PC-9 (cell line): ENCODE measurements at places on chromosomes 1 and 21. TPM values are rescaled to one million over a fixed set of nuclear protein-coding genes. Genes with fewer than 3 reads are reported as not detected.

DNA sequence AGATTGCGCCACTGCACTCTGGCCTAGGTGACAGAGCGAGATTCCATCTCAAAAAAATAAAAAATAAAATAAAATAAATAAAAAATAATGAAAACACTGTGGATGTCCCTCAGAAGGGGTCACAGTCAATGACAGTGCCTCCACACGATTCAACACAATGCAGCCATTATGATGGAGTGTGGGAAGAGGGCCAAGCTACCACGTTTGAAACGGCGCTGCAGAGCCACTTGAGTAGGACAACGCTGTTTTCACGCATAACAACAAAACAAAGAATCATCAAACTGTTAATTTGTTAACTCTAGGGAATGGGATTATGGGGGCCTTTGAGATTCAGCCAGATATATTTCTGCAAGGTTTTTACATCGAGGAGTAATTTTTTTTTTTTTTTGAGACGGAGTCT is 36.5 kb downstream of the NKAIN1 start:
- DNase-seq, result no peak
- H3K27ac ChIP-seq, result no peak overlapping the region
- H3K27me3 ChIP-seq, result no peaks in the 10 kb centered on the region
- H3K36me3 ChIP-seq, result no peaks in the 10 kb centered on the region
- no peak overlapping the region for H3K4me3 ChIP-seq

GRCh38 chr1:160577671-160578070 is 1.6 kb downstream of the CD84 start:
- H3K4me3 ChIP-seq, result no peak overlapping the region
- no peak for DNase-seq
- peaks cover 10% of the 10 kb centered on the region; the same call in 1 of the 2 replicates for H3K27me3 ChIP-seq
- no peak overlapping the region for H3K27ac ChIP-seq
- H3K36me3 ChIP-seq, result no peaks in the 10 kb centered on the region

DNA sequence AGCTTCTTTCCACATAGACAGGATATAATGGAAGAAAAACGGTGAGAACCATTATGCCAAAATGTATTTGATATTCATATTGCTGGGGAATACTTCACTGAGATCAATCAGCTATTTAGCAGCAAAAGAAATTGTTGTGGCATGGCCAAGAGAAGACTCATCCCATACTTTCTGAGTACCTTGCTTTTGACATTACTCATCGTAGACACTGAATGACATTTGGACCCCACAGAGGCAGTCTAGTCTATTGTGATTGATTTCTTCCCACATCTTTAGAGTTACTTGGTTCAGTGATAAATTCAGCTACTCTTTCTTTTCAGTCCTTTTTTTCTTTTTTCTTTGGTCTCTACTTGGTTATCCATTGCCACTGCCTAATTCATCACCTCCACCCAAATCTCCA is 22.1 kb downstream of the ATP1B1 start:
- DNase-seq, result no peak
- H3K27me3 ChIP-seq, result no peaks in the 10 kb centered on the region
- H3K36me3 ChIP-seq, result peaks cover 73% of the 10 kb centered on the region
- no peak overlapping the region for H3K27ac ChIP-seq

- no peaks in the 10 kb centered on the region for H3K36me3 ChIP-seq
- peak; percentile 79 for DNase-seq
- H3K4me3 ChIP-seq, result no peak overlapping the region
- no peak overlapping the region for H3K27ac ChIP-seq
- H3K4me1 ChIP-seq, result peaks cover 28% of the 10 kb centered on the region
Observed at GRCh38 chr1:167601442-167602383, 28.3 kb upstream of the RCSD1 start.

GRCh38 chr1:222171005-222171404 is 376.9 kb downstream of the HHIPL2 start:
- no peaks in the 10 kb centered on the region for H3K4me1 ChIP-seq
- no peak overlapping the region for H3K27ac ChIP-seq
- DNase-seq, result peak; percentile 38

DNA sequence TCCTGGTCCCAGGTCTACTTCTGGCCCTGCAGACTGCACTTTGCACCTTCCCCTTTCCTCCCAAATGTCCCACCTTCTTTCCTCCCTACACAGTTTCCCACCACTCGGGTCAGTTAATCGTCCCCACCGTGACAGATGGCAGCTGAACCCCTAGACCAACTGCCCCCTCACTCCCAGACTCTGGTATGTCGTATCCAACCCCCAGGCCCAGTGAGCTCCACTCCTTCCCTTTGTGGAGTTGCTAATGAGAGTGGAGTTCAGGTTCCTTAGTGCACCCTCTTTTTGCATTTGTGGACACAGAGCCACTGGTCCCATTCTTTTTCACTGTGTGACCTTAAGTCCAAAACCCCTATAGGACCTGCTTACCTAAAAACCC is 1.8 kb downstream of the MAN1C1 start:
- no peak overlapping the region for H3K27ac ChIP-seq
- no peaks in the 10 kb centered on the region for H3K36me3 ChIP-seq
- DNase-seq, result no peak
- peaks cover 11% of the 10 kb centered on the region; the same call in 1 of the 2 replicates for H3K4me1 ChIP-seq

DNA sequence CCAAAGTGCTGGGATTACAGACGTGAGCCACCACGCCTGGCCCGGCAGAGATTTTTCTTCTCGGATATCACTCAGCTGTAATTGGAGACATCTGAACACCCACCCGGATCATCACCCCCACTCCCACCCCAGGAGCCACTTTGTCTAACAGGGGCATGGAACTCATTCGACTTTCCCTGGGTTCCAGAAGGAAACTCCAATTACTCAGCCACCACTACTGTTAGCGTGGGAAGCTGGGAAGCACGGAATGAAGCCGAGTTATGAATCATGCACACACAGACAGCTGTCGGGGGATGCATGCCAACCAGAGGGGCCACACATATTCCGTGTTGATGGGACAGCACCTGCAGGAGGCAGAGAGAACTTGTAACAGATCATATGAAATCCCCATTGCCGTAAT is 85.2 kb downstream of the HLCS start:
- no peaks in the 10 kb centered on the region for H3K36me3 ChIP-seq
- H3K4me3 ChIP-seq, result no peak overlapping the region
- DNase-seq, result no peak
- no peak overlapping the region for H3K27ac ChIP-seq

- DNase-seq, result no peak
- H3K36me3 ChIP-seq, result no peaks in the 10 kb centered on the region
- H3K4me1 ChIP-seq, result peaks cover 20% of the 10 kb centered on the region
- H3K4me3 ChIP-seq, result peak overlapping the region; percentile 77
- H3K27ac ChIP-seq, result no peak overlapping the region
- peaks cover 4% of the 10 kb centered on the region; the same call in 1 of the 2 replicates for H3K27me3 ChIP-seq
Observed at GRCh38 chr1:101235216-101235695, 1.6 kb upstream of the S1PR1 start.

- no peaks in the 10 kb centered on the region for H3K36me3 ChIP-seq
- H3K4me3 ChIP-seq, result no peak overlapping the region
- no peaks in the 10 kb centered on the region for H3K27me3 ChIP-seq
- H3K4me1 ChIP-seq, result peaks cover 40% of the 10 kb centered on the region
Observed at GRCh38 chr1:77534456-77534855, 148.0 kb downstream of the ZZZ3 start.

DNA sequence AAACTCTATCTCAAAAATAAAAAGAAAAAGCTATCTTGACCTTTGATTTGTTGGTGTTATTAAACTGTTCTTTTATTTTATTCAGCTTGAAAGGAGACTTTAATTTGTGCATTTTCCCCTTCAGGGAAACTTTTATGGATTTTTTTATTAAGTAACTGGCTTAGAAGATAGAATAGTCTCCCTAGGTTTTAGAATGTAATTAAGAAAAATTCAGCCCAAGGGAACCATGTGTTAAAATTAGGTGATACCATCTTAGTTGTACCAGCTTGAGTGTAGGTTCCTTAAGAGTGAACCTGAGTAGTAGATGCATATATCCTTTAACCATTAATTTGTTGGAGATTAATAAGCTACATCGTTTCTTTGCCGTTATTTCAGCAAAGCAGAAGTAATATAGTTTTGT is 11.4 kb downstream of the MAST2 start:
- H3K27ac ChIP-seq, result no peak overlapping the region
- 0 out of 2 replicates have a peak, but pooled peaks cover 8% of the 10 kb centered on the region for H3K36me3 ChIP-seq
- no peak for DNase-seq
- peaks cover 4% of the 10 kb centered on the region for H3K4me1 ChIP-seq
- H3K4me3 ChIP-seq, result no peak overlapping the region

GRCh38 chr1:157000686-157001085 is 44.9 kb downstream of the ARHGEF11 start:
- no peaks in the 10 kb centered on the region for H3K27me3 ChIP-seq
- H3K36me3 ChIP-seq, result no peaks in the 10 kb centered on the region
- no peak overlapping the region for H3K27ac ChIP-seq

- DNase-seq, result no peak
- H3K27ac ChIP-seq, result no peak overlapping the region
- no peak overlapping the region for H3K4me3 ChIP-seq
Observed at GRCh38 chr1:38221006-38221649, 174.5 kb upstream of the POU3F1 start.

Gene PROX1
- total RNA-seq, result not detected in 2 replicates

Gene ALG14
- 7.7 and 8.6 TPM in 2 replicates for total RNA-seq

Gene UBXN10
- 9.4 and 11.9 TPM in 2 replicates for total RNA-seq
